NCI-H2107 (cell line): ENCODE measurements at places on chromosomes 4 and X.
A peak's percentile ranks its signal among the peaks of the same experiment; 100 is the strongest.

GRCh38 chr4:7868892-7869471, 70.7 kb downstream of the AFAP1 start:
- no peak for DNase-seq

DNA sequence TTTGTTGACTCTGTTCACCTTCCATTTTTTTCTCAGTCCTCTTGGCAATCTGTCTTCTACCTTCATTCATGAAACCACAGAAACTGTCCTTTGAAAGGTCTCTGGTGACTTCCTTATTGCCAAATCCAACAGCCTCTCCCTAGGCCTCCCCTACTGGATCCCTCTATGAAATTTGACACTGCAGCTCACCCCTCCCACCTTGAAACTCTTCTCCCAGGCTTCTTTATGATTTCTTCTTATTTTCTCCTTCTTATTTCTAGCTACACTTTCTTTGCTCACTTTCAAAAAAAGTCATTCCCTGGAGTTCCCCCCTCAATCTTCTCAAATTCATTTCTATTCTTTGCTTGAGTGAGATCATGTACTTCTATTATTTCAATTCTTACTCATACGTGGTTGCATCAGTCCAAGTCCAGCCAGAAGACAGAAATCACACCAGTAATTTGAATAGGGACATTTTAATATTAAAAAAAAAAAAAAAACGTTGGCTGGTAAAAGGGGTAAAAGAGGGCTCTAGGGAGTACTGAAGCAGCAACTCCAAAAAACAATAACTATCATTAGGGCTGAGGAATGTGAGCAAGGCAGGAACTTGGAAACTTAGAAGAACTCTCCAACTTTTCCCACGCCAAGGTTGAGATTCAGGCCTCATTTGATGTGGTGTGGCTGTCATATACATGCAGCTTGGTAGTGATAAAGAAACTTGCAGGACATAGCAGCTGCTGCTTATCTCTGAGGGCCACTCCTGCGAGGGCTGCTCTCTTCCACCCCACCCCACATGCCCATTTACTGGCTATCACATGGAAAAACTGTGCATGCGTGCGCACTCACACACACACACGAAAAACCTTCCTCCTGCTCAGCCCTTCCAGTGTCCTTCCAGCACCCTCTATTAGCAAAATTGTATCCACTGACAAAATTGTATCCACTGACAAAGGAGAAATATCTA, 169.8 kb upstream of the GALNT7 start:
- DNase-seq, result no peak

DNA sequence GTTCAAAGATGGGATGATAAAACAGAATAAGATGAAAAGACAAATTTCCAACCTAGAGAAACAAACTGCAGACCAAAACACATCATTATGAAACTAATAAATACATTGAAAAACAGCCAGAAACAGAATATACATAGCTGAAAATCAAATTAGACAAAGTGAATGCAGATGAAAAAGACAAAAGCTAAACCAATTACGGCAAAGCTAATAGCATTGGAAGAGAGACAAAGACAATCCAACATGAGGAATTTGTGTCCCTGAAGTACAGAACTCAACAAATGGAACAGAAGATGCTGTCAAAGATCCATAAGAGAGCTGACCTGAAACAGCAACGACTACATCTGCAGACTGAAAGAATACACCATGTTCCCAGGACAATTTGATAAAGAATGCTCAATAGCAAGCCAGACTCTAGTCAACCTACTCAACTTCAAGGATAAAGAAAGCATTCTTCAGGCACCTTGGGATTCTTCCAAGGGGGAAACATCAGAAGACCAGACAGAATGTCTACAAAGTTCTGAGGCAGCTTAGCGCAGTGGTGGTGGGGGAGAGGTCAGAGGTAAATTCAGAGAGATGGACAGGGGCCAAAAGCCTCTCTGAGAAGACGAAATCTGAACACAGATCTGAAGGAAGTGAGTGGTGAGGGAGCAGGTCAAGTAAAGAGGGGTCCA, 27.4 kb upstream of the IRAK1 start:
- no peak for DNase-seq

DNA sequence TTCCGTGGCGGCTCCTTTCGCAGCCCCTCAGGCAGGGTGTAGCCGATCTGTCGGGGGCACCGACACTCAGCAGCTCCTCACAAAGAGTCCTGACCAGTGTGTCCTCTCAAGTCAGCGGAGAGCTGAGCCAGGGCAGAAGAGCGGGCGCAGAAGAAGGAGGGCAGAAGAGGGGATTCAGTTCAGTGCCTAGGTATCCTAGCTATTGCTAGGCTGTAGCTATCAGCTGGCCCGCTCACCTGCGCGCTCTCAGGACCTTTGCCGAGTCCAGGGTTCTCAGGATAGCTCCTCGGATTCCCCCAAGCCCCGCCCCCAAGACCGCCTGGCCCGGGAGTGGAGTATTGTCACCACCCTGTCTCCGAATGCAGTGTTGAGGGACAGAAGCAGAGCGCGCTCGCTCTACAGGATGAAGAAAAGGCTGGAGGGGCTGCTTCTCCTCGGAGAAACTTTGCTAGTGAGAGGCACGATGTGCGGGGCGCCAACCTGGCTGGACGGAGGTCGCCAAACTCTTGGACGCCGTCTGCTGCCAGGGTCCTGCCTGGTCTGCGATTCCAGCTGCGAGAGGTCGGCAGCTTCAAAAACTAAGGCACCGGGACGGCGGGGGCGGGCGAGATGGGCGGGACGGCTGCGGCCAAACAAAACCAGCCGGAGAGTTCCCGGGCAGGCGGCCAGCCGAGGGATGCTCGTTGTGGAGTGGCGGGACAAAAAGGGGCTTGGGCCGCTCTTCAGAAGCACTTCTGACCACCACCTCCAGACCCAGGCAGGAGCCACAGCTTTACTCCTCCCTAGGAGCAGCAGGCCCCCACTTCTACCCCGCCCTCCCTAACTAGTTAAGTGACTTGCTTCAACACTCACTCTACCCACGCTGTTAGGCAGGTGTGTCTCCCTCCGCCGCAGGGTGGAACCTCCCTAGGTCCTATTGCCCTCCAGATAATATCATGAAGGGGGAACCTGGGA, at the start of gene XKRX:
TSS of gene XKRX (minus strand) at position 258 of the 954 bp plus-strand sequence. CDS start 613 bp downstream, outside the sequence.
- DNase-seq, result peak; percentile 18

DNA sequence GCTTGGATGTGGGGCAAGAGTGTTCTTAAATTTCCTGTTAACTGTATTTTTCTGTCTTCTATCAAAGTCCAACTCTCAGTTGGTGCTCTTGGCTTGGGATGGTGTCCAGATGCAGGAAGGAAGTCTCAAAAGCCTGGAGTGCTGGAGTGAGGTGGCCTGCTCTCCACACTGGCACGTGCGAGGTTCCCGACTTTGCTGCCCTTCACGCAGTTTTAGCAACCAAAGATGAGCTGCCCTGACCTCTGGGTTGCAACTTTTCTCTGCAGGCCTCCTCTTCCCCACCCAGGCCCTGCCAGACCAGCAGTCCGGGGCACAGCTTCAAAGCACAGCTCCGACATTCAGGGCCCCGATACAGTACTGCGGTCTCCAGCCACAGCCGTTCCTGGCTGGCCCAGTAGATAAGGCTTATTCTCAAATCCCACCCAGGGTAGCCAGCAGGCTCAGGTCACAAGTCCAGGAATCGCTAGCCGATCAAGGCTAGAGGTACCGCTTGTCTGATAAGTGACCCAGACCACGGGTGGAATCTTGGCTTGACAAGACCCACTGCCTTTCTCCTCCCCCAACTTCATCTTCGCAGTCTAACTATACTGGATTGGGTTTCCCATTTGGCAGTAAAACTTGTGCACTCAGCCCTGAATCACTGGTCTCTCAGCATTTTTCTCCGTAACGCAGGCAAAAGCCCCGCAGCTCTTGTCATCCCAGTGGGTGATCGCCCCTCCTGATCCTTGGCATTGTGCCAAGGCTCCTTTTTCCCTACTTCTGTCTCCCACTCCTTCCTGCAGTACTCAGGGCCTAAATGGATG, 21.8 kb upstream of the JADE1 start:
- DNase-seq, result no peak

- no peak for DNase-seq
Observed at GRCh38 chrX:152074163-152074562, 64.2 kb downstream of the MAGEA10 start.

DNA sequence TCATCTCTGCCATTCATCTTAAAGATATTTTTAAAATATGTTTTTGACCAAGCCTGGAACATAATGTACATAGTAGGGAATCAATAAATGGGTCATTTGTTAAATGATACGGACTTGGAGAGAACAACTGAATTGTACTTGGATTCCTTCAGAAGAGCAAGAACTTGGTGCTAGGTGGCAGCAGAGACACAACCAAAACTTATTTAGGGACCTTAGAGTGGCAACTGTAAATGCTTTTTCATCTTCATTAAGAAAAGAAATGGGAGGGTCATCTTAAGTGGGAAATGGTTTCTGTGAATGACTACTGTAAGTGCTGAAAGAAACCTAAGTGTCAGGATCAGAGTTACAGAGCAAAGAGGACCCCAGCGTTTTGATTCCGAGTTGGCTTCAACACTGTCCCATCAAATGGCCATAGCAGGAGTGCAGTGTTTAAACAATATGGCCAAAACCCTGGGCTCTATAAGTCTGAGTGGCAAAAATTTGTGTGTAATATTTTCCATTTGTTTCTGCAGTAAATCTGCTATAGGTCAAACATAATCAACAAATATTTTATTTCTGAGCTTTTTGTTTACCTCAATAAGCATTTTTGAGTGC, 213.6 kb downstream of the PALLD start:
- DNase-seq, result no peak

DNA sequence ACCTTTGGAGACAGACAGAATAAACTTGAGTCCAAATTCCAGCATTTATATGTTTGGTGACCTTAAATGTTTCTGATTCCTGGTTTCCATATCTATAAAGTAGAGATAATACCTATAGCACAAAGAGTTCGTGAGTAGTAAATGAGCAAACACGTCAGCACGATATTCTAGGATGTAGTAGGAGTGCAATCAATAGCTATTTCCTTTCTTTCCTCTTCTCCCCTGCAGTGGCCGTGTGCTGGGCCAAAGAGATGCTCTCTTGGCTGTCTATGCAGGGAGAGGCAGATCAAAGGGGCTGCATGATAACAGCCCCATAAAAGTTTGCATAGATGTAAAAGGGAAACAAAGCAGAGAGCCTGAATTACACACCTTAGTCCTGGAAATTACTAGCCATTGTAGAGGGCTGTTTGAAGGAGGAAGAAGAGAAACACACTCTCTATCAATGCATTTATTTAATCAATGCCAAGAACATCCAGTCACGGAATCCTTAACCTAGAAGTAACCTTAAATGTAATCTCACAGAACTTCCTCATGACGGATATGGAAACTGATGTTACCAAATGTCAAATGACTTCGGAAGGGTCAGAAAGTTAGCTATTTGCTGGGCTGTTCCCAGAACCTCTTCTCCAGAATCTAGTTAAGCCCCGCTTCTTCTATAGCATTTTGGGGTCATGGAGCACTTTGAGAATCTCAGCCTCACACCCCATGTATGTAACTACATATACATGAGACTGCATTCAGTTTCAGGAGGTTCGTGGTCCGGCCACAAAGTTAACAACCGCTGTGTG, 35.5 kb upstream of the PLAC8 start:
- no peak for DNase-seq

- no peak for DNase-seq
Observed at GRCh38 chr4:133588306-133588705, 439.2 kb downstream of the PCDH10 start.

GRCh38 chr4:99614491-99614890, 39.9 kb downstream of the MTTP start:
- no peak for DNase-seq

GRCh38 chr4:159549098-159549518, 446.2 kb downstream of the RAPGEF2 start:
- no peak for DNase-seq

DNA sequence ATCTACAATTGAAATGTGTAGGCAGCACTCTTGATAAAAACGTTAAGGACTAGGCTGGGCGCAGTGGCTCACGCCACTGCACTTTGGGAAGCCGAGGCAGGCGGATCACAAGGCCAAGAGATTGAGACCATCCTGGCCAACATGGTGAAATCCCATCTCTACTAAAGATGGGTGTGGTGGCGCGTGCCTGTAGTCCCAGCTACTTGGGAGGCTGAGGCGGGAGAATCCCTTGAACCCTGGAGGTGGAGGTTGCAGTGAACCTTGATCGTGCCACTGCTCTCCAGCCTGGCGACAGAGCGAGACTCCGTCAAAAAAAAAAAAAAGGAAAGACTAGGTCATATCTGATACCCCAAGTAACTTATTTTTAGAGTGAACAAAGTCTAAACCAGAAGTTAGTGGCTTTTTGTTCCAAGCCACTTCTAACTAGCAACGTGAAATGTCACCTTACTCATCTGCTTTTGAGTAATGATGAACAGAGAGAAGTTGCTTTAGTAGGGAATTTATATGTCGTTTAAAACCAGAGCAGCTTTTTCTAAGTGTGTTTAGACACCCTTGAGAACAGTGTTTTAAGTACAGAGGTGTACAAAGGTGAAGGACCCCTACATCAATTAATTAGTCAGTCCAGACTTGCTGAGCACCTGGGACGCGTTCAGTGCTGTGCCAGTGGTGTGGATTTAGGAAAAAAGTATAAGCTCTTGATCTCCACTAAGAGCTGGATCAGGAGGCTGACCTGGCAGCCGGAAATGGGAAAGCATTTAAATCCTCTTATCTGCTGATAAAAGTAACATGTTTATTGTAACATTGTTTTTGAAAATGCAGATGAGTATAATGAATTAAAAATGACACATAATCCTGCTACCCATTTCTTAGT, 23.5 kb downstream of the SPRY1 start:
- DNase-seq, result no peak

- DNase-seq, result no peak
Observed at GRCh38 chr4:155546451-155546850, 120.2 kb upstream of the GUCY1A1 start.

DNA sequence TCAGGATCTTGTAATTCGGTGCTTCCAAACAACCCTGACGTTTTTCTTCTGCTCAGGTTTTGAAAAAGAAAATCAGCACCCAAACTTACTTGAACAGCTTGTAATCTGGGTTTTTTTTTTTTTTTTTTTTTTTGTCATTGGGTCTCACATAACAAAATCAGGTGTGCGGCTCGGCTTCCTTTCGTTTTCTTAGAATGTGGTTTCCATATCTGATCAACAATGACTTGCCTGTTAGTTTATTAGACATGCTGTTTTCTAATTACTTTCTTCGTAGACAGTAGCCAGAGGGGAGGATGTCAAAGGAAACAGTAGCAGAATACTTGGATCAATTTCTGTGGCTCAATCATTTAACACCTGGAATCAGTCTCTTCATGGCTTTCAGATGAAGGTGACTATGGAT, 890 bp upstream of the FREM3 start:
- DNase-seq, result no peak

DNA sequence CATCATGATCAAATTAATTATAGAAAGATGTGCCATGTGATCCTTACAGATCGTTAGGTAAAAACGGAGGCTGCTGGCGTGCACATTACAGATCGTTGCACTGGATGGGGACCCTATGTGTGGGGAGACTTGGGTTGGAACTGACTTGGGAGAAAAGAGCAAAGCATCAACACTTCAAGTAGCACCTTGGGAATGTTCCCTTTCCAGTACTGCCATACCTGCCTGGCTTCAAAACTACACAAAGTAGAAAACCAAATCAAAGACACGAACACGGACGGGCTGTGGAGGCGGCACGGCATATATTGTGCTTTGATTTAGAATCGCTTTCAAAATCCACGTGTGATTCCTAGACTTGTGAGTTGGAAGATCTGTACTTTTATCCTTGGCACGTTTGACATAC, 898 bp downstream of the CMC4 start:
- DNase-seq, result no peak
